Posterior vena cava (tissue), 2 donors: ENCODE measurements at places on chromosomes 1 and 21. TPM values are rescaled to one million over a fixed set of nuclear protein-coding genes. Genes with fewer than 3 reads are reported as not detected.

TBX15 gene
- total RNA-seq = 2.5 TPM

GNG5 gene
- total RNA-seq = 66.1 TPM

PDE9A gene
- total RNA-seq = 5.6 TPM

HEATR1 gene
- 28.3 TPM for total RNA-seq

LIPI gene
- total RNA-seq = not detected

FMO2 gene
- 41.0 TPM for total RNA-seq
